NCI-H2171 treated with DMSO at 0.1 percent for 48 hours (cell line): ENCODE measurements at places on chromosomes 16 and 17.

GRCh38 chr17:63716426-63716825, 16.5 kb upstream of the LIMD2 start:
- DNase-seq = no peak

DNA sequence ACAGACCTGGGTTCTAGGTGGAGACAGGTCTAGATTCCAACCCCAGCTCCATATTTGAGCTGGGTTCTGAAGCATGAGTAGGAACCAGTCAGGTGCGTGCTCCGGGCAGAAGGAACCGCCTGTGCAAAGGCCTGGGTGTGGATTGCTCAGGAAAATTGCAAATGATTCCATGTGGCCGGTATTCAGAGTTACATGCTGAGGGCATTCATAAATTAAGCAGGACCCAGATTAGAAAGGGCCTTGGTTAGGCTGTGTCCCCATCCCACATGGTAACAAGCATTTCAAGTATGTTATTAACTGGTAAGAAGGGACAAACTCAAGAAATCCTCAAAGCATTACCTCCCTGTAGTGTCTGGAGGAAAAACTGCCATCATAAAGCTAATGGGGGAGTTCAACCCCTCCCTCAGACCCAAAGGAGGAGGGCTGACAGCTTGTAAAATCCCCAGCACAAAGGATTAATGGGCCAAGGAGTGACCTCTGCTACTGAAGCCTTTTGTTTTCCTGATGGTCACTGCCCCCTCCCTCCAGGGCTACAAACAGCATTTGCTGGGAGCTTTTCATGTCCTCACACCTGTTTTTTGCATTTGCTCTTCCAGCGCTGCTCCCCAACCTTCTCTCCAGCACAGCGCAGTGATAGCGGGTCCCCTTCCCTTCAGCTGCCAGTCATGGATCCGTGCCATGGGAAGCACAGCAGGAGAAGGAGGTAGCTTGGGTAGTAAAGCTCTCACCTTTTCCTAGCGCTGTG, 218.0 kb downstream of the C16orf95 start:
- no peak for DNase-seq

DNA sequence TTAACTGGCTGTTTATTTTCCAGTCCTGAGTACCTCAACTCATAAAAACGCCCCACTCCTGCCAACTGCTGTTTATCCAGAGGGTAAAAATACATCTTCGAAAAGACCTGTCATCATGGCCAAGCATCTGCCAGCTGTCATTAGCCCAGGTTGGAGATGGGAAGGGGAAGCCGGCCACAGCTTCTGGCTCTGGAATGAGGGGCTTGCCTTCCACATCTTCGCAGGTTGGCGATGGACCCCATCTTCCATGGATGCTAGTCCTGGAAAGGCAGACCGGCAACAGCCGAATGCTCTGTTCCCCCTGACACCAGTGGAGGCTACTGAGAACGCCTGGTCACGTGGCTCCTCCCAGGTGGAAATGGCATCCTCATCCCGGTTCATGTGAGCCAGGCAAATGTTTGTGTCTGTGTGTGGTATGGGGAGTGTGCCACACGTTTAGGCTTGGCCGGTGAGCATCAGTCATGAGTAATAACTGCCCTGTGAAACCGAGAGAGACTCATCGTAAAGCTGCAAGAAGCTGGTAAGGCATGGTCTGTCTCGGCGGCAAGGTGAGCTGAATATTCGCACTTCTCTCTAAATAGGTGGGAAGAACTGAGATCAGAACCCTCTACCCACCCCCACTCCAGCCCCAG, 420 bp upstream of the KRTAP17-1 start:
- DNase-seq = no peak

GRCh38 chr16:81519301-81520150, 74.9 kb downstream of the CMIP start:
- no peak for DNase-seq

- DNase-seq = peak; percentile 66
Observed at GRCh38 chr17:20992987-20993862, 49.6 kb downstream of the USP22 start.

- no peak for DNase-seq
Observed at GRCh38 chr16:75535901-75536300, at the start of gene CHST5. TSS of gene CHST5 (minus strand) at chr16:75536108. CDS start at chr16:75530384, 5,724 bp downstream.

GRCh38 chr16:13767215-13767614, 152.7 kb upstream of the ERCC4 start:
- peak; percentile 51 for DNase-seq

DNA sequence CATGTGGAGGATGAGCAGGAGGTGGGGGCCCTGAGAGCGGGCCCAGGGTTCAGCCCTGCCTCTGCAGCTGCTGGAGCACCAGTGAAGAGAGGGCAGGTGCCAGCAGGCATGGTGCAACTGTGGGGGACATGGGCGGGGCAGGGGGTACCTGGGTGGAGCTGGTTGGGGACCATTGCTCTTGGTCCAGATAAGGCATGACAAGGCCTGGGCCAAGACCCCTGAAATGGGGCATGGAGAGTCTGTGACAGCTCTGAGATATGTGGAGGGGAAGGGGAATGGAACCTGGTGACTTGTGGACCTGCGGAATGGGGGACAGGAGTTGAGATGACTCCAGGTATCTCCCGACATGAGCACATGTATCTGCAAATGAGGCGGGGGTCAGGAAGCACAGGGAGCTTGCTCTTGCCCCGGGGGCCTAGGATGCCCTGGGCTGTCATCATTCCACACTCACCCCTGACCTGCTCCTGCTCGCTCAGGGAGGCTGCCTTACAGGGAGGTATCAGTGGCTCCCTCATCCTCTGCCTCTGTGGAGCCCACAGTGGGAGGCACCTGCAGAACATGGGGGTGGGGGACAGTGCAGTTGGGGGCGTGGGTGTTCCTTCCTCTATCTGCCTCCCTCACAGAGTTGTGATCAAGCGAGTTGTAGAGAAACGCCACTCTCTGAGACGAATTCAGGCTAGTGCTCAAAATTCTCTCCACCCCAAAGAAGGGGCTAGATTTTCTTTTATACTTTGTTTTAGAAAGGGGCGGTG, 40.2 kb downstream of the TMEM235 start:
- DNase-seq = no peak

- no peak for DNase-seq
Observed at GRCh38 chr16:83994087-83994486, 26.0 kb downstream of the NECAB2 start.

GRCh38 chr16:84340325-84341040, 27.9 kb upstream of the ATP2C2 start:
- peak; percentile 20 for DNase-seq

- DNase-seq = peak; percentile 41
Observed at GRCh38 chr17:77373299-77374169, 232.8 kb downstream of the SEC14L1 start.

GRCh38 chr17:5418858-5419355, 555 bp downstream of the NUP88 start:
- peak; percentile 59 for DNase-seq

GRCh38 chr17:74041869-74042640, 161.4 kb upstream of the RPL38 start:
- no peak for DNase-seq

GRCh38 chr16:17591655-17592405, 121.1 kb upstream of the XYLT1 start:
- DNase-seq = no peak

- no peak for DNase-seq
Observed at GRCh38 chr17:28313841-28314240, 5.2 kb upstream of the TMEM97 start.

DNA sequence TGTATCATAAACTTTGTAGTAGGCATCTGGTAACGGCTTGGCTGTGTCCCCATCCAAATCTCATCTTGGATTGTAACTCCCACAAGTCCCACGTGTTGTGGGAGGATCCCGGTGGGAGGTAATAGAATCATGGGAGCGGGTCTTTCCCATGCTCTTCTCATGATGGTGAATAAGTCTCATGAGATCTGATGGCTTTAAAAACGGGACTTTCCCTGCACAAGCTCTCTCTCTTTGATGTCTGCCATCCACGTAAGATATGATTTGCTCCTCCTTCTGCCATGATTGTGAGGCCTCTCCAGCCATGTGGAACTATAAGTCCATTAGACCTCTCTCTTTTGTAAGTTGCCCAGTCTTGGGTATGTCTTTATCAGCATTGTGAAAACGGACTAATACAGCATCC, 248.7 kb downstream of the SNX29 start:
- no peak for DNase-seq

DNA sequence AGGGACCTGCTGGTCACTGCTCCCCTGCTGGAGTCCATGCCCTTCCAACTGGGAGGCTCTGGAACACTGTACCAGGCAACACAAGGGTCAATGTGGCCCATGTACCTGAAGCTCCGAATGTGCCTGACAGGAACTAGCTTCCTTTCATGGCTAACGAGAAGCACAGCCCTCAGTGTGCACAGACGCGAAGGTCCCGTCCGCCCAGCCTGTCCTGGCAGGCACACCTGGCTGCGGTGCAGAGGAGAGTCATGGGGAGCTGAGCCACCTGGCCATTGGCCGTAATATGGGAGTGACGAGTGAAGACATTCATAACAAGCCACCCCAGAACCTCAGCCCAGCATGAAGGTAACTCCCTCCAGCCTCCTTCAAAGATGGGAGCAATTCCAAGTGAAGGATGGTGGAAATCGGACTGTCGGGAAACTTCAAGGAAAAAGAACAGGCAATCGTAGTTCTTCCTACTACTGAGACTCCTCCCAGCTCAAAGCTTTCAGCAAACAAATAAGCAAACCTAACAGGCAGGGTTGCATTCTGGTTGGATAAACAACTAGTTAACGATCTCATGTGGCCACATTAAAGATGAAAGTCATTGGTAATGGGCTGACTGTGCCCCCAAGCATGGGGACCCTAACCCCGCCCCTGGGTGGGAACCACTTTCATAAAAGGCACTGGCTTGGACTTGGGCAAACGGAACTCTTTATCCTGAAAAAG, 13.2 kb downstream of the TMEM11 start:
- no peak for DNase-seq

DNA sequence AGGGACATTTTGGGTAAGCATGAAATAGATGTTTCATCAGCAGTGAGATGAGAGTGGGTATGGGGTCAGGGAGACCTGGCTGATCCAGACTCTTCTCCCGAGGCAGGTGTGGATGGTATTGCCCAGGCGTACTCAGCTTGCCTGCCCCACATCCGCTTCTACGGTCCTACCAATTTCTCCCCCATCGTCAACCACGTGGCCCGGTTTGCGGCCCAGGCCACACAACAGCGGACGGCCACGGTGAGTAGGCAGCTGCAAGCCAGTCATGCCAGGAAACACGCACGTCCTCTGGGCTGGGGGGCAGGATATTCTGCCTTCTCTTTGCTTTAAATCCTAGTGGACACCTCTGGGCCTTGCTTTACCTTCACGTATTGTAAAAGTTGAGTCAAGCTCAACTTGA, 44.7 kb downstream of the CPNE2 start:
- no peak for DNase-seq

DNA sequence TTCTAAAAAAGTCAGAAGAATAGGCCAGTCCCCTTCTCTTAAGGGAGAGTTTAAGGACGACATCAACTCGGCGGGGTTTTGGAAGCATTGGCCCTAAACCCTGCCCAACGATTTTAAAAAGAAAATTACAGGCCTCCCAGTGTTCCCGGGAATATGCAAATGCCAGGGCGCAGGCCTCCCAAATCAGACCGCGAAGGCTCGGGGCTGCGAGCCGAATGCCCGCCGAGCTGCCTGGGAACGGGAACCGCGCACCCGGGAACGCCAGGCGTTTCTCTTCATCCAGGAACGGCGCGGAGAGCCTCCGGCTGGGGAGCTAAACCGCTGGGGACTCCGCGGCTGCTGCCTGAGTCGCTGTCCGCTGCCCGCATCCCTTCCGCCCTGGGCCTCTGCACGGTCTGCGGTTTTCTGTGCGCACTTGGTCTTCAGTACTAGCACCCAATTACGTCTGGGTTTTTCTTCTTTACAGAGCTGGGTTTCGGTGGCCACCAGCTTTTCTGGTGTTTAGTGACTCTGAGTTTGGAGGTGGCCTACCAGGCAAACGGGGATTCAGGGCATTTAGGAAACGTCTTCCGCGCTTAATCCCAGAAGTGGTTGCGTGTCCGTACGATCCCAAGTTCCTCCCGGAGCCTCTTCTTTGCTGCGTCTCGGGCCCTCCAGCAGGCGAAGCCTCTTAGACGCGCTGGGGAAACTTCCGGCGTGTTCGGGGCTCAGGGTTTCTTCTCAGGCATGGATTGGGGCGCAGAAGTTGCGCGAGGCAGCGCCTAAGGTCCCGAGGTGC, 5.7 kb downstream of the IRX5 start:
- no peak for DNase-seq

DNA sequence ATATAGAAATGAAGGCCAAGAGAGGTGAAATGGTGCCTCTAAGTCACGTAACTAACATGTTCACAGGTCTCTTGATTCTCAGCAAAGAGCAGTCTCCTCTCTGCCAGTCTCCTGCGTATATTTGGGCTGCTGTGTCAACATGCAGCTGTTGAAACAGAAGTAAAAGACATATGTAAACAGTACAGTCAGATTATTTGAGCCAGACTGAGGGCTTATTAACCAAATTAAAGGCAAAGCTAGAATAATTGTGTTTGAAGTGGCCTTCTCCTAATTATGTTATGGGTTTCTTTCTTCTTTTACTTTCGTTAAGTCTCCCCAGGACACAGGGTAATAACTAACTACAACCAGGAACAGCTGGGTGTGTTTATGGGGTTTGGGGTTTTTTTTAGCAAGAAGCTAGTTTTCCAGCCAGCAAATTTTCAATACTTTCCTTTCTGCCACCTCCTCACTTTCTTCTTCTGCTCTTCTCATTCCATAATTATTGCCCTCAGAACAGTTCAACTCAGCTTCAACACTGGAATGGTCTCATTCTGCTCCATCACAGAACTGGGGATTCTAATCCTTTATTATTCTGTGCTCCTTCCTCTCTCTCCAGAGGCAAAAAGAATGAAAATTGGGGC, 18.4 kb downstream of the G6PC1 start:
- no peak for DNase-seq

DNA sequence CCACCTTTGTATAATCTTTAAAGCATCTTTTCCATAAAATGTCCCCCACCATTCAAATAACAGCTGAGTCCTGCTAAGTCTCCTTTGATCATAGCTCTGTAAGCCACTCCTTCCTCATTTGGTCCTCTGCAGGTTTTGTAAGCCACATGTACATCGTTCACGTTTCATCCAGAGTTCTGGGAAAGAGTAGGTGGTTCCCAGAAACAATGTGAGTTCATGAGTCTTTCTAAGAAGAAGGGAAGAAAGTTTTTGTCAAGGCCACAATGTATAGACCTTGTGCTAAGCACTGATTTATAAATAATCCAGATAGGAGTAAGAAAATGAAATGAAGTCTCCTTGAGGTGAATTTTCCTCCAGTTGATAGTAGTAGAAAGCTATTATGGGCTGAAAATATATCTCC, 8.7 kb upstream of the ANKS4B start:
- DNase-seq = no peak
